ENCODE measurements at places on chromosomes 6 and 20.

DNA sequence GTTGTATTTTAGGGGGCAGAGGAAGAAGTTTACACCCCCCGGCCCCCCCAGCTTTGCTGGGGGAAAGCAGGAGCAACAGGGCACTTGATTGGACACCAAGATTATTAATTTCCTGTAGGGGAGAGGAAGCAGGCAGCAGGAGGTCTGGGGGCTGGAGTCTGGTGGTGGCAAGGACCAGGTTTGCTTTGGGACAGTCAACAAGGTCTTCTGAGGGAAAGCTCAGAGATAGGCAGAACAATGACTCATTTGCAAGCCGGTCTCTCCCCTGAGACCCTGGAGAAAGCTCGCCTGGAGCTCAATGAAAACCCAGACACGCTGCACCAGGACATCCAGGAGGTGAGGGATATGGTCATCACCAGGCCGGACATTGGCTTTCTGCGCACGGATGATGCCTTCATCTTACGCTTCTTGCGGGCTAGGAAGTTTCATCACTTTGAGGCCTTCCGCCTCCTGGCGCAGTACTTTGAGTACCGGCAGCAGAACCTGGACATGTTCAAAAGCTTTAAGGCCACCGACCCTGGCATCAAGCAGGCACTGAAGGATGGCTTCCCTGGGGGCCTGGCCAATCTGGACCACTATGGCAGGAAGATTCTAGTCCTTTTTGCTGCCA lies 1.6 kb downstream of the CLVS2 start:
- no peak for DNase-seq

GRCh38 chr6:150689900-150690590 lies 90.4 kb downstream of the PLEKHG1 start:
- no peak for DNase-seq

DNA sequence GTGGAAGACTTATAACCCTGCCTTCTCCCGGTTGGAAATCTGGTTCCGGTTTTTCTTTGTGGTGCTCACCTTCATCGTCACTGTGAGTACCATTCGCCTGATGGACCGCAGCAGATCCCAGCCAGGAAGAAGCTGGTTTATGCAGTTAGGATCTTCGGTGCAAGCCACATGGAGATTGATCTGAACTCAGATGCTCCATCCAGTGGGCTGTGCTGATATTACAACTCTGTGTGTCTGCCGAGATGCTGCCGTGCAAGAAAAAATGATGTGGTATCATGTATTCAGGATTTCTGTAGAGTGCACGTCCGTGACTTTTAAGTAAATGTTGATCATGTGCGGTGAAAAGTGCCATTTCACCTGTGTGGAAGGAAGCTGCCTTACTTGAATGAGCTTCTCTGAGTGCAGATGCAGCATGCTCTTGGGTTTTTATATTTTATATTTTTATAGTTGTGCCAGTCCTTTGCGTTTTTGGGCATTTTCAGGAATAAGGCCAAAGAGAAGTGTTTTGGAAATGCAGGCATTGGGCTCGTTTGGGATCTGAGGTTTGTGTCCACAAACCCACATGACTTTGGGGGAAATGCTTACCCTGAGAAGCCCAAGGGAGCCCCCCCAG lies 39.2 kb downstream of the DYNLT1 start:
- peak; percentile 39 for DNase-seq

DNA sequence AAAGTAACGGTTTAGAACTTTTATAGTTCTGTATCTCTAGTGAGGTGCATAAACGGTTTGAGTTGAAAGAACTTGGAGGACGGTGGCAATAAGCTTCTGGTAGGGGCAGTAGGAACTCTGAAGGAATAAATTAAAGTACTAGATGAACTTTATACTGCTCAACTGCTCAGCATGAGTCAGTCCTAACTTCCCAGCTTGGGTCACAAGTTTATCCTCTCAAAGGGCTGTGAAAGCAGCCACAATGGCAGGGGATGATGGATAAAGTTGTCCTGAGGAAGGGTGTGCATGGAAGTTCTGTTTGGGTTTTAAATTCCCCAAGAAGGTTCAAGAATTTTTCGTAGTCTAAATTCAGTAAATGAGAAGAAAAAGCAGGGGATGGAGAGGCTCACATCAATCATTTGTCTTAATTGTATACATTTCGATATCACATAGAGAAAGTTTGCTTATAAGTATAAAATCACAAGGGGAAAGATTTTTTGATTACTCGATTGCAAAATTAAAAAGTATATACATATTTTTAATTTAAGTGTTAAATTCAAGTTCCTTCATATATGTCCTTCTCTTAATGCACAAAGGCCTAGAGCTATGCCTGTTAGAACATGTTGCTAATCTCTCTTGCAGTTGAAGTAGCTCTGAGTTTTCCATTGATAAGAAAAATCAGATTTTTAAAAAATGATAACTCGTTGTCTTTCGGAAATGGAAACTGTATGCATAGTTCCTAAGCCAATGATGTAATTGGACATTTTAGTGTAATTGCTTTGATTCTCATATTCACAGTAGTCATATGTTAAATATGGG lies 55.3 kb upstream of the JAG1 start:
- no peak for DNase-seq

GRCh38 chr20:10385850-10386544 lies 48.0 kb downstream of the MKKS start:
- DNase-seq: no peak

DNA sequence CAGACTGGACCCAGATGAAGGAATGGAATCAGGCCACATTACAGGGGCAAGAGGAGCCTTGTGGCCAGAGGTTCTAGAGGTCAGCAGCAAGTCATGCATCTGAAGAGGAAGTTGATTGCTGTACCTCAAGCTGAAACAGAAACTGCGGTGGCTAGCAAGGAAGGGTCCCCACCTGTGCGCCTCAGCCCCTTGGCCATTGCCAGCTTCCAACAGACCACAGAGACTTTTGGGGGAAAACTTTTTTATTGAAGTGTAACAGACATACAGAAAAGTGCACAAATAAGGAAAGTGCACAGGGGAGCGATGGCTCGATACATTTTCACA lies 26.8 kb upstream of the SLC9A8 start:
- no peak for DNase-seq

DNA sequence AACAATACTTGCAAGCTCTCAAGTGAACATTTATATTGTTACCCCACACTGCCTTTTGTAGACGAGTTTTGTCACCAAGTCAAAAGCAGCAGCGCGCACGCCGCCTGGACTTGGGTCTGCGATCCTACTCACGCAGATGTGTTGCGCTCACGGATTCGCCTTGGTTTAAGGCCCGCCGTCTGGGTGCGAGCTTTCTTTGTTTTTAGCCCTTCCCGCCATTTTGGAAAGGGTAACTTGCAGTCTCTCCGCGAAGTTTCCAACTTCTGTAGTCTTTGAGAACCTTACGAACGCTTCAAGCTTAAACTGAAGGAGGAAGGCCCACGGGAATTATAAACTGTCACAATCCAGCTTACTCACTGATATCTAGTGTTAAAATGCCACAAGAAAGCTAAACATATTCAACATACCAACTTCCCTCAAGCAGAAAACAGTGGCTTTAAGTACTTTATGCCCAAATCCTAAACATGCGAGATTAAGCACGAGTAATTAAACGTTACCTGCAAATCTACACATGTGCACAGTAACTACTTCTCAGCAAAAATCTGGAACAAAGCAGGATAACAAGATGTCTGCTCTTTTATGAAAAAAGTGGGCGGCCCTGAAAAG lies 80.4 kb upstream of the BTN3A2 start:
- DNase-seq: peak; percentile 76

DNA sequence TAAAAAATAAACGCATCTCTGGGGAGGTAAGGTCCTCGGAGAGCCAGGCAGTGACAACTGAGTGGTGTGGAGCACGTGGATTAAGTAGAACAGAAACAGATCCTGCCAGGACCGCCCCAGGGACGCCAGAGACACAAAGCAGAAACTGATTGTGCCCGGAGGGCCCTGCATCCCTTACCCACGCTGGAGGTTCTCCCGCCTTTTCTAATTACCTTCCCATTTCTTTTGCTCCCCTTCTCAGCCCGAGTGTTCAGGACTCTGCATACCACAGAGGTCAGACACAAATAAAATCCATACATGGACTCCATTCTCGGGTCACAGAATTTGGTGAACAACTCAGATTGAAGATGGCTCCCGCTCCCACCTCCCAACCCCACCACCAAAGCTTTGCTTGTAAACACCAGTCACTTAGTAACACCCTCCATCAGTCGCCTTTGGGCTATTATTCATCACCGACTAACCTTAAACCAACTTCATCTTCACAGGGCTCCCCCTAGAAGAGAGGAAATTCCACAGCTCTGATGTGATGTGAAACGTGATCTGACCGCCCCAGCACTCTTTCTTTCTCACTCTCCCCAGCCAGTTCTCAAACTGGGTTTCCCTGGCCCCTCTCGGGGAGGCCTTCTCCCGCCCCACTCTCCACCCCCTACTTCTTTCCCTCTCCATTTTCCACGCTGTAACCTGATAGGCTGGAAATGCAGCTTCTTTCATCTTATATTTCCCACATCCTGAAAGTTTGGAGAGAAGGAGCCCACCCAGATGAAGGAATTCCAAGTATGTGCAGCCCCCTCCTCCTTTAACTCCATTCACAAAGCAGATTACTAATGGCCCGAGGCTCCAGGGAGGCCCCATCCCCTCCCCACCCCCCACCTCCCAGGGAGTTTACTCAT lies 32.5 kb upstream of the PIM1 start:
- DNase-seq: no peak

DNA sequence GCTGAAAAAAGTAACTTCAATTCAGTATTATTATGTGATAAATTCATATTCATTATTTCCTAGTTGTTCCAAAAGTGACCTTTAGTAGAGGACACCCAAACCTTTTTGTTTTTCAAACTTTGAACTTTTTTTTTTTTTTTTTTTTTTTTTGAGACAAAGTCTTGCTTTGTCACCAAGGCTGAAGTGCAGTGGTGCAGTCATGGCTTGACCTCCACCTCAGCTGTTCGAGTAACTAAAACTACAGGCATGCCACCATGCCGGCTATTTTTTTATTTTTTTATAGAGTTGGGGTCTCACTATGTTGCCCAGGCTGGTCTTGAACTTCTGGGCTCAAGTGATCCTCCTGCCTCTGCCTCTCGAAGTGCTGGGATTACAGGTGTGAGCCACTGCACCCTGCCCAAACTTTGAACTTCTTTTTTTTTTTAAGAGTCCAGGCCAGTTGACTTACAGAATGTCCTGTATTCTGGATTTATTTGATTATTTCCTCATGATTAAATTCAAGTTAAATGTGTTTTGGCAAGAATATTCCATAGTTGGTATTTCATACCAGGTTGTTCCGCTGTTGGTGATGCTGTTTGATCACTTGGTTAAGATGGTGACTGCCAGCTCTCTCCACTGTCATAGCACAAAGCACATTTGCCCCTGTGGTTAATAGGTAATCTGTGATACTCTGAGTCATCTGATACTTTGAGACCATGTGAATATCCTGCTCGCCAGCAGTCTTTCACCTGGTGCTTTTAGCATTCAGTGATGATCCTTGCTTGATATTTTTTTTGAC lies 48.0 kb downstream of the VAPB start:
- DNase-seq: no peak

GRCh38 chr6:80077067-80077466 lies 29.4 kb upstream of the BCKDHB start:
- no peak for DNase-seq

DNA sequence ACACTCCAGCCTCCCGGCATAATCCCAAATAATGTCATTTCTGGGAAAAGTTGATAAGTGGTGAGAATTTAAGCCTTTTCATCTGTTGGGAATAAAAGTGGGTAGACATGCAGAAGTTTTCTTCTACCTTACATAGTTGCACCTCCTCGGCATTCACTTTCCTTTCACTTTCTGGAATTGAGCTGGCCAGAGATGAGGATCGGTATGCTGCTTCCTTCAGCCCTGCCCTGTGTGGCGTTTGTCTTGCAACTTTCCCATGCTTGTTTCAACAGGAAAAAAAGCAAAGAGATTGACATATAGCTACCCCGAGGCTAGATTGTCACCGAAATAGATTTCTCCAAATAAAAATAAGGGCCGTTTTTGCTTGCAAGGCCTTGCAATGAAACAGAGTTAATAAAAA lies 65.8 kb upstream of the JAG1 start:
- no peak for DNase-seq

DNA sequence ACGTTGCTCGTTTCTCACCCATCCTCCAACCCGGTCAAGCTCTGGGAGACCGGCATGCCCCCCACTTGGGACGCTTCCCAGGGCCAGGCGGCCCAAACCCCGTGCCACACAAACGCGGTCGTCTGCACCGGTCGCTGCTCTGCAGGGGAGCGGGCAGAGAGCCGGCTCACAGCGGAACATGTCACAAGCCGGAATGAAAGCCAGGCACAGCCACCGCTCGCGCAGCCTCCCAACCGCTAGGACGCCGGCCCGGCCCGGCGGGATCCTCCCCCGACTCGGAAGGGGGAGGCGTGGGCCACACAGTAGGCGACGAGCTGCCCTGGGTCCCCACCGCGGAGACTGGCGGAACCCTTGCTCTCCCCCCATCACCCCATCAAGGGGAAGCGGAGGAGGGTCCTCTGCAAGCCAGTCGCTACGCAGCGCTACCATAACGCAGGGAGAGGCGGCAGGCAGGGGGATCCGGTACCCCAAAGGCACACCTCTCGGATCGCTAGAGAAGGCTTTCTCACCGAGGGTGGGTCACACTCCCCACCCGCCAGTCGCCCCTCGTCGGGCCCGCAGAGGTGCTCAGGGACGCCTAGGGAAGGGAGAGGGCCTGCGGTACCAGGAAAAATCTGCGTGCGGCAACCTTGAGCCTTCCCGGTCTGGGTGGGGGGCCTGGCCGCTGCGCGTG lies 768.4 kb upstream of the DEFB115 start:
- no peak for DNase-seq

DNA sequence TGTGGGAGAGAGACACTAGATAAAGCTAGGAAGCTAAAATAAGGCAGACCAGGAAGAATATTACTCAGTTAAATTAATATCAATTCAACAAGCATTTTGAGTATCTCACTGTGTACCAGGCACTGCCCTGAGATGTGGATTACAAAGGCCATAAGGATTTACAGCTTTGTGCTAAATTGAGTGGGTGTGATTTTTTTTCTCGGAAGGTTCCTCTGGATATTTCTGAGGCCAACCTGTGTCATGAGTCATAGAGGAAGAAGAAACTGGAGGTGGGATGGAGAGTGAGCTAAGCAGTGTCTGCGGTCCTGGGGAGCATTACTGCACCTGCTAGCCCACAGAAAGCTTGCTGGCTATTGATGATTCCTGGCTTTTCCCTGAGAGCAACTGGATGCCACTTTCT lies 135.2 kb downstream of the RFPL4B start:
- no peak for DNase-seq

GRCh38 chr6:135434095-135434494 lies 63.4 kb downstream of the AHI1 start:
- no peak for DNase-seq

- no peak for DNase-seq
These were observed 106.2 kb downstream of the SLC24A3 start for GRCh38 chr20:19318610-19319009.

DNA sequence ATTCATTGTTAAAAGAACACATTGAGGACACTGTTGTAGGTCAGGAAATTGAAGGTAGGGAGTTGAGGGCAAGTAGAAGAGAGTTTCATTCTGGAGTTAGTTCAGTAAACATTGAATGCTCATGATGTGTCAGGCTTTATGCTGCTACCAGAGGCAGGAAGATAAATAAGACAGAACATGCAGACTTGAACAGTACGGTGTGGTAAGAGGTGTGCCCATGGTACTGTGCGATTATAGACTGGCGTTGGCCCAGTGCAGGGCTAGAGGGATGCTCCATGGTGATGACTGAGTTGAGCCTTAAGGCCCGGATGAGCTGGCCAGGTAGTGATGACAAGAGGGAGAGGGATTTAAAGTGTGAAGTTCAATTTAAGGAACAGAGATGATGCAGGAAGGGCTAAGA lies 50.8 kb downstream of the CARMIL1 start:
- DNase-seq: no peak

- no peak for DNase-seq
These were observed 87.1 kb upstream of the NT5E start for GRCh38 chr6:85362652-85363310.
